ENCODE measurements at places on chromosomes 16 and 17.

DNA sequence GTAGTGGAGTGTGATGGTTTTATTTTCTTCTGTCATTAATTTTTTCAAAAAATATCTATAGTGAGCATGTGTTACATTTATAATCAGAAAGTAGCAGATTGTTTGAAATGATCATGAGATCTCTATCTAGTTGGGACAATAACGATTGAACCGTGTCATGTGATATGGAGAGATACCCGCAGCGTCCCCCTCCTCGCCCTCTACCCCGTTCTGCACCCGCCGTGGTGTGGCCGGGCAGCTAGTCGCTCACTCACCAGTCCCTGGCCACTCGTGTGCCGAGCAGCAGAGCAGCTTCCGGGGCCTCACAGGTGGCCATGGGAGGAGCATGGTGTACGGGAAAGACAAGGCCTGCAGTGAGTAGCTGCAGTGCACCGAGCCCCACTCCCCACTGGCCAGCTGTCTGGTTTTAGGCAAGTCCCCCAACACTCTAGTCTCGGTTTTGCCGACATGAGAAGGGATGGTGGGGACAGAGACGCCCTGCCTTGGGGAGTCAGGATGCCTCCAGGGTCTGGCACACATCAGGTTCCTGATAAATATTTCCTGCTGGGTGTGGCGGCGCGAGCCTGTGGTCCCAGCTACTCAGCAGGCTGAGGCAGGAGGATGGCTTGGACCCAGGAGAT is 15.3 kb downstream of the MLYCD start:
- DNase-seq = no peak

GRCh38 chr17:60514053-60514452 is 12.0 kb downstream of the APPBP2 start:
- DNase-seq = no peak

DNA sequence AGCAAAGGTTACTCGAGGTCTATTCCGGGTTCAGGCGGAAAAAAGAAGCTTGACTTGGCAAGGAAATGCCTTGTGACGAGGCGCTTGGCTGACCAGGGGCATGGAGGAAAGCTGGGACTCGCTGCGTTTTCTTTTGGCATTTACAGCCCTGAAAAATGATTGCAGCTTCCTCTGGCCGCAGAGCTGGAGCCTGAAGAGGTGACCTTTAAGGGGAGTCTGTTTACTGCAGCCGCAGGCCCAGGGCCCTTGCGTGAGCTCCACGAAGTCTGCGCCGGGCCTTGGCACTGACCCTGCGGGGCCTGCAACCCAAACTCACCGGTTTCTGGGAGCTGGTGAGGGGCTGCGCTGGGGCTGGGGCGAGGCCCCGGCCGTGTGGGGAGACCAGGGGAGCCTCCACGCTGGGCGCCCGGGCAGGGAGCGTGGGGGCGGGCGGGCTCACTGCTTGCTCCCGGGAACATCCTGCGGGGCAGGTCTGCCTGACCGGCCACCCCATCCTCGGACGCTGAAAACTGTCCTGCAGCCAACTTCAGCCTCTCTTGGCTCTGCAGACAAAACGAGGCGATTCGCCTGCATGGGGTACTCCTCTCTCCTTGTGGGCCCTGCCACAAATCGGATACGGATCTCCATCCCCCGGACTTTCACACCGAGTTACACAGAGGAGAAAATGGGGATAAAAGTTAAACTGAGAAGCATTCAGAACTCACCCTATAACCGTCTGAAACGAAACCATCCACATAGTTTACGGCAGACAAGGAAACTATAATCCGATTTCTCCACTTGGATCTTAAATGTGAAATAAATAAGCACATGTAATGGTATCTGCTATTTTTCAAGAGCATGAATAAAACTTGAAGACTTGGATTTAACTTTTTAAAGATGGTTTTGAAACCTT is 206.3 kb upstream of the FOXF1 start:
- no peak for DNase-seq

DNA sequence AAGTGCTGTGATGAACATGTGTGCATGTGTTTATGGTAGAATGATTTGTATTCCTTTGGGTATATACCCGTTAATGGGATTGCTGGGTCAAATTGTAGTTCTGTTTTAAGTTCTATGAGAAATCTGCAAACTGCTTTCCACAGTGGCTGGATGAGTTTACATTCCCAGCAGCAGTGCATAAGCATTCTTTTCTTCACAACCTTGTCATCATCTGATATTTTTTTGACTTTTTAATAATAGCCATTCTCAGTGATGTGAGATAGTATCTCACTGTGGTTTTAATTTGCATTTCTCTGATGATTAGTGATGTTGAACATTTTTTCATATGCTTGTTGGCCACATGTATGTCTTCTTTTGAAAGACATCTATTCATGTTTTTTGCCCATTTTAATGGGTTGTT is 18.5 kb downstream of the CCL8 start:
- no peak for DNase-seq

DNA sequence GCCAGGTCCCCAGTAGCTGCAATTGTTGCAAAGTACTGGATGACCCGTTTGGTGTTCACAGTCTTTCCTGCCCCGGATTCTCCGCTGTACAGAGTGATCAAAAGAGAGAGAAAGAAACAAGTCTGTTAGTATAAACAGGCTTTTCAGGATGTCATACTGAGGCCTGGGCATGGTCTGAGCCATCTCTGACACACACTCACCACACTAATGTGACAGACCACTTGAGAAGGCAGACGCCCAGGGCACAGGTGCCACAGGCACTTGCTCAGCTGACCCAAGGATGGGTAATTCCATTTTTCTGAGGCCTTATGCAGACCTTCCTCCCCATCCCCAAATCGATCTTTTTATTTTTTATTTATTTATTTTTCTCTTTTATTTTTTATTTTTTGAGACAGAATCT is 7.5 kb downstream of the MYH3 start:
- no peak for DNase-seq

DNA sequence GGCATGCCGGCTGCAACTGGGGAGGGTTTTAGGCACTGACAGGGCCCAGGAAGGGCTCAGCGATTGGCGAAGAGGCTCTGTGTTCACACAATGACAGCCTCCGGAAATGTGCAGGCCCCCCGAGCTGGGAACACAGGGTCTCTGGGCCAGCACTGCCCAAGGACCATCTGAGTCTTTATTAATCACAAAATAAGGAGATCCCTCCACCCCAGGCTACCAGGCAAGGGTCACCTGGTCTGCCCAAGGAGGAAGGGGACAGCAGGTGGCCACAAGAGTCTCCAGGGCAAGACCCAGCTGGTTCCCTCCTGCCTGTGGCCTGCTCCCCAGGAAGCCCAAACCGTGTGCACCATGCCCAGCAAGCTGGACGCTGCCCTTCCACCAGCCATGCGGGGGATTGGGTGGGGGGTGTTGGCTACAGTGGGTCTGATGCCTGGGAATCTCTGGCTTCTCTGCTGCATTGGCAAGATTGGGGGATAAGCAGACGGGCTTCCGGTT is 52.1 kb upstream of the TNRC6C start:
- DNase-seq = no peak

All from NCI-H2171 (cell line).